Pulmonary artery endothelial cell (primary cell): ENCODE measurements at places on chromosomes 13 and 19. TPM values are rescaled to one million over a fixed set of nuclear protein-coding genes. Genes with fewer than 3 reads are reported as not detected.

Gene ZMYM5
- 10.6 TPM in 2 replicates for total RNA-seq

Gene RNF17
- total RNA-seq = not detected in 2 replicates

Gene CERS1
- 1.7 and 4.5 TPM in 2 replicates for total RNA-seq

Gene PRRG2
- 3.1 and 4.1 TPM in 2 replicates for total RNA-seq

Gene ZNF529
- 6.7 and 8.7 TPM in 2 replicates for total RNA-seq

Gene RAB3D
- total RNA-seq = 47.1 and 60.7 TPM in 2 replicates

Gene PEX11G
- 0.46 and 1.9 TPM in 2 replicates for total RNA-seq

Gene IL17D
- total RNA-seq = 5.8 and 9.6 TPM in 2 replicates

Gene ZNF563
- 1.5 and 3.5 TPM in 2 replicates for total RNA-seq

GRCh38 chr19:35673121-35673804, 6.9 kb downstream of the UPK1A start:
- no peak for DNase-seq

GRCh38 chr13:37201081-37201480, 95.6 kb upstream of the CSNK1A1L start:
- DNase-seq = no peak

DNA sequence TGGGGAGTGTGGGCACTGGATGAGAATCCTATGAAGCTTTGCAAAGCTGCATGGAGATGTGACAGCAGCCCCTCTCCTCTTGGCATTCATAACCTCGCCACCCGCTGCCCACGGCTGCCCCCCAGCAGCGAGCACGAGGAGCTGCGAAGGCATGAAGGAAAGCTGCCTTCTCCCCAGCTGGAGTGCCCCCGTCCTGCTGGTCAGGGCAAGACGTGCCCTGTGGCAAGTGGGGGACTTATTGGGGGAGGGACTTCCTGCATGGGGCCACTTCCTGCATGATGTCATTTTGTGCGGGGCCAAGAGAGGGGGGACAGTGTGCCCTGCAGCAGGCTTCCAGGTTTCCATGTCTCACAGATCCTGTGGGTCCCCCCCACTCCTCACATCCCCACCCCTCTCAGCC, 85.9 kb downstream of the TSHZ3 start:
- no peak for DNase-seq

DNA sequence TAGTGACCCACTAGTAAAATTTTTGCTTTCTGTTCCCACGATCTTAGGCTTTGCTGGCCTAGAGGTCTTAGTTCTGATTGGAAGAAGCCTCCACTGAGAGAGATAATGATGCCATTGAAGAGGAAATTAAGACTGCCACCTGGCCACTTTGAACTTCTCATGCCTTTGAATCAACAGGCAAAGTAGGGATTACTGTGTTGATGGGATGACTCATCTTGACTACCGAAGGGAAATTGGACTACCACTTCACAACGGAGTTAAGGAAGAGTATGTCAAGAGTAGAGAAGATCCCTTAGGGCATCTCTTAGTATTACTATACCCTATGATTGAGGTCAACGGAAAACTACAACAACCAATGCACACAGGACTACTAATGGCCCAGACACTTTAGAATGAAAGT, 12.7 kb upstream of the FREM2 start:
- DNase-seq = no peak

- peak; percentile 93 for DNase-seq
These were observed at the start of gene PIK3R2 for GRCh38 chr19:18152817-18153555. TSS of gene PIK3R2 (plus strand) at chr19:18153163. CDS start at chr19:18155880, 2,717 bp downstream.

- DNase-seq = no peak
These were observed 68.4 kb downstream of the TEX26 start for GRCh38 chr13:31000889-31001288.

DNA sequence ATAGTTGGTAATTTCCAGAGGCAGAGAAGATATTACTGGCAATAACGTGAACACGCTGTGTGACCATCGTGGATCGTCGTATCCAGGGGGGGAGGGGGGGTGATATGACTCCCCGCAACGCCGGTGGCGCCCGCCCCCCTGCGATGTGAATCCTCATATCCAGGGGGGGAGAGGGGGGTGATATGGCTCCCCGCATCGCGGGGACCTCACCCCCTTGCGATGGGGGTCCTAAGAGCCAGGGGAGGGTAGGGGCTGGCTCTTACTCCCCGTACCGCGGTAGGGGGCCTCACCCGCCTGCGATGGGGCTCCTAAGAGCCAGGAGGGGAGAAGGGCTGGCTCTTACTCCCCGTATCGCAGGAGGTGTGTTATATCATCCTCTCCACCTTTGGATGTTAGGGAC, 31.3 kb upstream of the RGCC start:
- DNase-seq = no peak

DNA sequence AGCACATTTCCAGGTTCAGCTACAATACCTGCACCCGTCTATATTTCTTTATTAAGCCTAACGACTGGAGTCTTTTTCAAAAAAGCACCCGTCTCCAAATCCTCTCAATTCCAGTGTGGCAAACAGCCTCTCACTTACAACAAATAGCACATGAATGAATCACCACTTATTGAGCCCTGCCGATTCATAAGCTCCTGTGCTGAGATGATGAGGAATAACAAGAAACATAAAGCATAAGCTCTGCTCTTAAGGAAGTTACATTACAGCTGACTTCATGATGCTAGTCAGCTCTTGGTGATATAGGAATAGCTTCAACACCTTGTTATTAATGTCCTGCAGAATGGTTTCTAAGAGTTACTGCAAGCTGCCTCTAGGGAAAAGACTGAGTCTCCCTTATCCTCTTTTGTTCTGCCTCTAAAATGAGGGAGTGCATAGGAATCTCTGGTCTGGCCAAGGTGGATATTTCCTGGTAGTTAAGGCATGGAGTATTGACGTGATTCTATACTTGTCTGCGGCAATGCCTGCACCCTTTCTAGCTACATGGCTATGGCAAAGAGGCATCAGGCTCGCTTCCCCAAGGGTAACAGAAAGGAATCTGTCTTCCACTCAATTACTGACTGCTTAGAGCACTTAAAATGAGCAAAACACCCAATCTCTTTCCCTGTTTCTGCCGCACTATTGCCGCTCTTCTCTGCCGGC, 195.7 kb downstream of the KLF12 start:
- peak; percentile 59 for DNase-seq

- DNase-seq = no peak
These were observed 206.5 kb upstream of the TSHZ3 start for GRCh38 chr19:31555634-31556215.

- DNase-seq = no peak
These were observed 31.2 kb upstream of the KL start for GRCh38 chr13:32984857-32985626.

DNA sequence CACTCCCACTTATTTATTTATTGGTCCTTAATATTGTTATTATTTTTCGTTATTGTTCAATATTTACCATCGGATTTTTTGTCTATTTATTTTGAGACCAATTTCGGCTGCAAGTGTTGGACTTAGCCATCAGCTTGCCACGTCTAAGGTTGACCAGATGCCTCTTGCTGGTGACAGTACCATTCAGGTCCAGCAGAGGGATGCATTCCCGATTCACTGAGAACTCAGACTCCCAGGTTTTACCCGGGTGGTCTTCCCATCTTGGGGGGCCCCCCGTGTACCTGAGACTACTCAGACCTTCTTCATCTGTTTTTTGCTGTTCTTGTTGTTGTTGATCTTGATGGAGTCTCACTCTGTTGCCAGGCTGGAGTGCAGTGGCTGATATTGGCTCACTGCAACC, 1435.2 kb downstream of the UQCRFS1 start:
- DNase-seq = no peak

- DNase-seq = no peak
These were observed 407.7 kb downstream of the LMO7 start for GRCh38 chr13:76043874-76044273.

- peak; percentile 53 for DNase-seq
These were observed 1.5 kb upstream of the SLC17A7 start for GRCh38 chr19:49442771-49443365.

DNA sequence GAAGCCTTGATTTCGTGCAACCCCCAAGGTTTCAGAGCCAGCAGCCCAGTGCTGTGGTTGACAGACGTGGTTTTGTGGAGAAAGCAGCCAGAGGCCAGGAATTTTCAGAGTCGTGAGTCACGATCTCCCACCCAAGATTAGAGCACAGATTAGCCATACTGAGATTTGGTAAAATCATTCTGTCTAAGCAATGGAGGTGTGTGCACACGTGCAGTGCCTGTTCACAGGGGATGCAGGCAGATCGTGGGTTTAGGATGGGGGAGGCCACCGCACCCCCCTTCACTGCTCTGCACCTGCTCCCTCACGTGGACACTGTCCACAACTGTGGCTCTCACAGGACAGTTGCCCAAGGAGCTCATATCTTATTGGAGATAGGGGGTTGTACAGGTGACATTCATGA, 46.6 kb upstream of the GPR183 start:
- no peak for DNase-seq

DNA sequence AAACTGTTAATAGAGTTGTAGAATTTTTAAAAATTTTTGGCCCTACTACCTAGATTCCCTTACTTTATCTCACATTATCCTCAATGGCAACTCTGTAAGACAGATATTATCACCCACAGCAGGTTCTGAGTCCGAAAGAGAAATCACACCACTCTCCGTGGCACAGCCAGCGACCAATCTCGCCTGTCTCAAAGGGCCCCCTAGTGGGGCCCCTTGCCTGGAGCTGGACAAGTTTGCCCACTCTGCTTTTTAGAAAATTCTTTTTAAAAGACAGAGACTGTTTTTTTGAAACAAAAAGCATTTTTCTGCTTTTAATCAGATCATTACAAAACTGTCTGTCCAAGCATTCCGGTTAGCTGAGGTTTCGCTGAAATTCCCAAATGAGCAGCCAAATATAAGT, 21.7 kb downstream of the PHF11 start:
- no peak for DNase-seq

DNA sequence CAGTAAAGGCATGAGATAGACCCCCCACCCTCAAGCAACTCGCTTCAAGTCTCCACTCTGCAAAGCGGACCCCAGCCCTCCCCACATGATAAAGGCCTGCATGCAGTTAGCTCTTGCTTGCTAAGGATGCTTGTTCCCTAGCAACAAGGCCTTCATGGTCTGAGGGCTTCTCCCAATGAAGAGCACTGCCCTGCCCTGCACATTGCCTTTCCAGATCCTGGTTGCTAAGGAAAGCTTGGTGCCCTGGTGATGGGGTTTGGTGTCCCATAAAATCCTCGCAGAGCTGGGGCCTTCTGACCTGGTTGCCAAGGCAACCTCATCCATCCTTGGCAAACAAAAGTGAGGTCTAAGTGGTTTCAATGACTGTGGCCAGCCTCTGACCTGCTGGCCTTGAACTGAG, 6.0 kb downstream of the DBP start:
- DNase-seq = no peak

- no peak for DNase-seq
These were observed 17.6 kb upstream of the KLK4 start for GRCh38 chr19:50928831-50929230.

GRCh38 chr13:104592545-104593250, 1526.5 kb upstream of the SLC10A2 start:
- DNase-seq = no peak

GRCh38 chr13:44768775-44769581, 192.8 kb upstream of the TSC22D1 start:
- no peak for DNase-seq
